ENCODE measurements at places on chromosomes 4 and X.

DNA sequence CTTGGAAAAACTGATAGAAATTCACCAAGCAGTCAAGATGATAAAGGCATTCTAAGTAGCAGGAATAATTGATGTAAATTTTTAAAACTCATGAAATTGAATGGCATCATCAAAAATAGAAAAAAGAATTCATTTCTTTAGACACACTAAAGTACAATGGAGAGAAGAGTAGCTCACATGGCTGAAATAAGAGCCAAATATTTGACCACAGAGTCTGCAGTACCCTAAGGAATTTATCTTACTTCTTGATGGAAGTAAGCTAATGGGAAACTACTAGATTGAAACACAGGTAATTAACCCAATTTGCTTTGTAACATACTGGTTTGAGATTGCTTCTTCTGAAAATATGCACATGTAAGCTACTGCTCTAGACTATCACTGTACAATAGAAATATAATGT, 70.8 kb upstream of the GPM6A start:
- DNase-seq: no peak

GRCh38 chr4:95839891-95840290, at the start of gene PDHA2:
PDHA2 (plus strand) TSS chr4:95840093; CDS start chr4:95840151, 58 bp downstream.
- DNase-seq: no peak

DNA sequence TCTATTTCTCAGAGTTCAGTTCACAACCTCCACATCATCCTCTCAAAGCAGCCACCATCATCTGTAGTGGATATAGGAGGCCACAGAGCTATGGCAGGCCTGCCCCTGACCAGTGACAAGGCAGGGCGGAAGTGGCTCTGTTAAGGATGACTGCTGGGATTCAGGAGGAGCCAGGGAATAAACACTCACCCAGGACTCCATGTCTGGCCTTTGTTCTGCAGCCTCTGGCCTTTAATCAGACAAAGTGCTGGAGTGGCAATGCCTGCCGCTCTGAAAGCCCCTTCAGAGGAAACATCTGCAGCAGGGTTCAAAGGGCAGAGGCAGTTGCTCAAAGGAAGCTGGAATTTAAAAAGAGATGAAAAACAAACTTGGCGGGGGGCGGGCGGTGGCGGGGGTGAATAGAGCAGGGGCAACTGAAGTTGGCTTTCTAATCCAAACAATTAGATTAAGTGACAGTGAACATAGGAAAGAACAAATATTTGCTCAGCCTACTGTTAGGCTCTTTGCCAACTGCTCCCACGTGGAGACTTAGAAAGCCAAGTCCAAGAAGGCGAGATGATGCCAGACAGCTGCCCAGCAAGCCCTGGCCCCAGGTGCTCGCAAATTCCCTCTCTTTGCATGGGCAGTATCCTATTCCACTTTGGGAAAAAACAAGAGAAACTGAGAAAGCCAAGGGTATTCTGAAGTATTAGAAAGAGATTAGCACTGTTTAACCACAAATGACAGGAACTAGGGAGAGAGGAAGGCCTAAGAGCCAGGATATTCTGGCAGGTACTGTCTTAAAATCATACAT, 5.5 kb downstream of the MPP1 start:
- no peak for DNase-seq

GRCh38 chr4:38856524-38857337, at the start of gene TLR6:
TLR6 (minus strand) TSS chr4:38856817; CDS start chr4:38829473, 27,344 bp downstream.
- peak; percentile 84 for DNase-seq
